ENCODE measurements at places on chromosomes 7 and 10.

- no peak for DNase-seq
These were observed 293.9 kb downstream of the SNX13 start for GRCh38 chr7:17646253-17646956.

GRCh38 chr10:81127931-81128330, 590.2 kb downstream of the SH2D4B start:
- no peak for DNase-seq

DNA sequence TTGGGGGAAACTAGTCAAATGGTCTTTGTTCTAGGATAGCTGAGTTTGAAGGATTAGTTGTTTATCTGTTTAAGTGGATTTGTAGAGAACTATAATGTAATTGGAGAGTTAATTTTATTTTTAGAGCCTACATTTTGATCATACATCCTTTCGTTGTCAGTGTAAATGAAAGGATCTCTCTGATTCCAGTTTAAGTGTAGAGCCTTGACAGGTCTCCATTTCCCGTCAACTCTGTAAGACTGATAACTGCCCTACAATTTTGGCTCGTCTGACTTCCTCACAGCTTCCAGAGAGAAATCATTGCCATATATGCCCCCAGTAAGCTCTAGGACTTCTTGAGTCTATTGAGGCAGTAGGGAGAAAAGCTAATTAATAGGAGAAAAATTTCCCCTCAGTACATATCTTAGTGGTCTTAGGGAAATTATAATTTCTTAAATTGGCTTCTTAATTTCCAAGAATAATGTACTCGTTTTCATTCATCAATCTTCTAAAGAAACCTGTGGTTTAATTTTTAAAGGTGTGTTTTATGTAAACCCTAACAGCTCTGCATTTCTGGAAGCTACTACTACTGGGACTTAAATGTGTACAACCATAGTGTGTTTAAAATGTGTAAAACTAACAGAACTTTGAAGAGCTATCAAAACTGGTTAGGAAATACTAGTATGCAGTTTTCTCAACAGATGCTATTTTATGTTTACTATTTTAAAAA, 3.8 kb downstream of the KMT2E start:
- no peak for DNase-seq

- no peak for DNase-seq
These were observed 74.1 kb upstream of the PTPRZ1 start for GRCh38 chr7:121798896-121799295.

DNA sequence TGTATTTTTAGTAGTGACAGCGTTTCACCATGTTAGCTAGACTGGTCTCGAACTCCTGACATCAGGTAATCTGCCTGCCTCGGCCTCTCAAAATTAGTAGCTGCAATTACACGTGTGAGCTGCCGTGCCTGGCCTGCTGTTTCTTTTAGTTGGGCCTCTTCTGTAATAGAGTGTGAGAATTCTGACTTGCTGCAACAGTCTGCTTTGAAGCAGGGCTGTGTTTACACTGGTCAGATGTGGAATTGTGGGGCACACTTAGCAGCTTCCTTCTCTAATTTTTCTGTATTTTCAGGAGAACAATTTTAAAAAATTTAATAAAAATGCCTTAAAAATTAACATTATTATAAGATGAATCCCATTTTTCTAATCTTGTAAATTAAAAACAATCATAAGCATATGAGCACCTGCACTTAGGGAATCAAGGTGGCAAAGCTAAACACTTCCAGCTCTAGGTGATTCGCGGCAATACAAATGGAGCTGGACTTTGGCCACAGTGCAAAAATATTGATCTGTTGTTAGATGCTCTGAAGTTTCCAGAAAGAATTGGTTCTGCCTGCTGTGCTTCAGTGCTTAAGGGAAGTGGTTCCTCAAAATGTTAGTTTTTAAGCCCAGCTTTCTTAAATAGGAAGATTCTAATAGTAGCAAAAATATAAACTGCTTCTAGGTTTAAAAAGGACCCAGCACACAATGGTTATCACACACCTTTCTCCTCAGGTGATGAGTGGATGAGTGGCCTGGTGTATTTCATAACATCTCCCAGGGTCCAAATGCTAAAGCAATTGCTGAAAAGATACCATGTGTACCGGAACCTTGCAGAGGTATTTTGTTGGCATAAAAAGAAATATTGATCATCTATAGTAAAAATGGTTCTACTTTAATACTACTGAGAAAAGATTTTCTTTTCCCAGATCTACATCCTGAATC, 63.5 kb upstream of the ATRNL1 start:
- DNase-seq: no peak

- no peak for DNase-seq
These were observed 1.1 kb downstream of the ODAD2 start for GRCh38 chr10:27997865-27998177.

GRCh38 chr10:80324086-80324485, 32.5 kb downstream of the DYDC1 start:
- no peak for DNase-seq

DNA sequence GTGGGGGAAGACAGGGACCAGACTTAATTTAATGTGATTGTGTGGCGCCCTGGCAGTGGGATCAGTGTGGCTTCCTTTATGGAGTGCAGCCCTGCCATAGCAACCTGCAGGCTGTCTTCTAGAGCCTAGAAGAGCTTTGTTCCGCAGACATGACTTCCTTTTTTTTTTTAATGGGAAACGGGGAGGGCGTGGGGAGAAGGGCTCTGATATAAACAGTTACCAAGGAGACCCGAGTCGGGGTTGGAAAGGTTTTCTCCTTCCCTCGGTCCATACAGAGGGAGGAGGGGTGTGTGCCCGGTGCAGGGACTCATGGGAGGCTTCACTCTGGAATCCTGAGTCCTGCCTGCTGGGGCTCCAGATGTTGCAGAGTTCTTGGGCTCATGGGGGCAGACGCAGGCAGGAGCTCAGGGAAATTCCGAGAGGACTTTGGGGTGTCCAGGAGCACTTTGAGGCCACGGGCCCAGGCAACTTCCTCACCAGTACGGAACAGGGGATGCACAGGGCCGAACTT, 26.9 kb downstream of the TMEM120A start:
- no peak for DNase-seq

DNA sequence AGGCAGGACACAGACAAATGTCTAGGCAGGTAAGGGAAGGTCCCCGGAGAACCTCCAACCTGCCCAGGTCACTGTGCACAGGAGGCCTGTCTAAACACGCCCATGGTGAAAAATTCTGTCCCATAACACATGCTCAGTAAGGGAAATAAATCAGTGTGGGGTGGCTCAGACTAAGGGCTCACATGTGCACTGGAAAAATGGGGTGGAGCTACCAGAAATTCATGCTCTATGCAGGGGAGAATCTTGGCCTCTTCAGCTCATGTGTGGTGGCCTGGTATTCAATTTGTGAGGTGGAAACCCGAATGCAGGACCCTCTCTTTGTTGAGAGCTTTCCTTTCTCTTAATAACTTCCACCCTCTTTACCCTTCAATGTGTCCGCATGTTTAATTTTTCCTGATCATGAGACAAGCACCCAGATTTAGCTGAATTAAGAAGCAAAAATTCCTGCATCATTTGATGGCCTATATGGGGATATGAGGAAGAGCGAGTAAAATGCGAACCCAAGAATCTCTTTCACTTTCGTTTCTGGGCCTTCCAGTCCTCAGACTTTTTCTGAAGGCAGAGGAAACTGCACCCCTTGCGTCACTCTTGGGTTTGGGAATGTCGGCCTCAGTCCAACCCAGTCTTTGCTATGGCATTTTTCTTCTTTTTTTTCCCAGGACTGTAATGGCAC, 163.2 kb downstream of the DGKB start:
- DNase-seq: no peak

DNA sequence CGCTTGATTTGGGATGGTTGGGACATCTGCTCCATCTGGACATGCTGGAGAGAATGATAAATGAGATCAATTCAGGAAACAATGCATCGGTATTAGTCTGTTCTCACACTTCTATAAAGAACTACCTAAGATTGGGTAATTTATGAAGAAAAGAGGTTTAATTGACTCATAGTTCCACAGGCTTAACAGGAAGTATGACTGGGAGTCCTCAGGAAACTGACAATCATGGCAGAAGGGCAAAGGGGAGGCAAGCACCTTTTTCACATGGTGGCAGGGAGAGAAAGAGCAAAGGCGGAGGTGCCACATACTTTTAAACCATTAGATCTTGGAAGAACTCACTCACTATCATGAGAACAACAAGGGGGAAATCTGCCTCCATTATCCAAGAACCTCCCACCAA, 16.8 kb upstream of the TSPAN12 start:
- DNase-seq: no peak

DNA sequence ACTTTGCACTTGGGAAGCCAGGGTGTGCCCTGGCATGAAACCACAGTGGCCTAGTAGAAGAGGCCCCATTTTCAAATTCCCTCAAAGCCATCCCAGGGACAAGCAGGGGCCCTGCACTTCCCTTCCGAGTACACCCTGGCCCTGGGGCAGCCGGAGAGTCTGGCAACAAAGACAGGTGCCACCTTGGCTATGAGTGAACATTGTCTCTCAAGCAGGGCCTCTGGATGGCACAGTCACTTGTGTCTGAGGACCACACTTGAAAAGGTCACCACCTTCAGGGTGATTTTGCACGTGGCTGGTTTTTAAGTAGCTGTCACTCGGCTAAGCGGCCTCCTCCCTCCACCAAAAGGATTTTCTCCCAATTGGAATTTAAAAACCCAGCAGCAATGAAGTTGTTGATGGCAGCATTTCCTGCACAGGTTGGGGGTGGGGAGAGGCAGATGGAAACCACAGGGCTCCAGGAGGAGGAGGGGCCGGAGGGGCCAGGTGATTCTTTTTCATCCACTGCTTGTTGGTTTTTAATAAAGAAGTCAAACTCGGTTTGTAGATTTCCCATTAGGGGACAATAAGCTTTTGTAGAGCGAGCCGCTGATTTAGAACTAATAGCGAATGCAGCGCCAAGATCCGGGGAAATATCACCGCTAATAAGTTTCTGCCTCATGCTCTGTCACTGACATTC, 33.9 kb downstream of the C10orf105 start:
- no peak for DNase-seq

DNA sequence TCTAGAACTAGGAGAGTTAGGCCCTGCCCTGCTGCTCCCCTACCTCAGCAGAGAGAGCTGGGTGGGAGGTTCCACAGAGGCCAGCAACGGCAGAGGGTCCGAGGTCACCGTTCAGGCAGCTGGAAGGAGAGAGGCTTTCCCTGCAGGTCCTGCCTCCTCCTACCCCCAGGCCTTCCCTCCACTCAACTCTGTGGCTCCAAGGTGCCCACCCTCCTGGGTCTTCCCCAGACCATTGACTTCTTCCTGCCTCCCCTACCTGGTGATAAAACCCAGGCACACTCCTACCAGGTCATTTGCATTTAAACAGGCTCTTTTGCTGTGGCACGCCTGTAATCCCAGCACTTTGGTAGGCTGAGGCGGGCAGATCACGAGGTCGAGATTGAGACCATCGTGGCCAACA, 515.3 kb upstream of the FOXK1 start:
- no peak for DNase-seq

- DNase-seq: no peak
These were observed 279.9 kb upstream of the SEMA3C start for GRCh38 chr7:81198766-81199165.

DNA sequence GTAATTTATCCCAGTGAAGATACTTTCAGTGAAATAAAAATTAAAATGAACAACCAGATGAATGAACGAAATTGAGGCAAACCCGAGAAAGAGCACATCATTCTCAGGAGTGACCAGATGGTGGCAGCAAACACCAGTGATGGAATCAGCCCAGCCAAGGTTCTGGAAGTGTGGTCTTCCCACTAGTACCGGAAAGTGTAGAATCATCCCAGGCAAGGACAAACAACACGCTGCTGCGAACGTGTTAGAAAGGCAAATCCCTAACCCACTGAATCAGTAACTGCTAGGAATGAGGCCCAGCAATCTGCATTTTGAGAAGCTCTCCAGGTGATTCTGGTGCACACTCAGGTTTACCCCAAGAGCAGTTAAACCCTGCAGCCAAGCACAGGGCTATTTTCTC, 15.5 kb upstream of the SLC18A3 start:
- DNase-seq: no peak

GRCh38 chr7:2803755-2804154, 40.4 kb downstream of the GNA12 start:
- no peak for DNase-seq

DNA sequence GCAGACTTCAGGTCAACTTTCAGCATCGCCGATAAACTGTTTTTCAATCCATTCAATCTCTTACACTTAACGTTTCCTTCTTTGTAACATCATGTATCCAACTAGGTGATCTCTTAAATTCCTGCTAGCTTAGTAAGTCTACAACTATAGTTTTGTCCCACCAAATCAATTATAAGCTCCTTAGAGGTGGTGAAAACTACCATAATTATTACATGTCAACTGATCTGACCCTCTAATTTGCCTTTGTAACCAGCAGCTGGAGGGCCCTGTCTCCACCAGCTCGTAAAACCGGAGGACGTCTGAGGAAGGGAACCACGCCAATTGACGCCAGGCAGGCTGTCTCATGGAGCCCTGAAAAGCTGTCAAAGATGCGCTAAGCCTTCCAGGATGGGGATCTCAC, 113.4 kb downstream of the ABCC2 start:
- DNase-seq: no peak

GRCh38 chr7:136509466-136509865, 359.0 kb upstream of the CHRM2 start:
- no peak for DNase-seq

DNA sequence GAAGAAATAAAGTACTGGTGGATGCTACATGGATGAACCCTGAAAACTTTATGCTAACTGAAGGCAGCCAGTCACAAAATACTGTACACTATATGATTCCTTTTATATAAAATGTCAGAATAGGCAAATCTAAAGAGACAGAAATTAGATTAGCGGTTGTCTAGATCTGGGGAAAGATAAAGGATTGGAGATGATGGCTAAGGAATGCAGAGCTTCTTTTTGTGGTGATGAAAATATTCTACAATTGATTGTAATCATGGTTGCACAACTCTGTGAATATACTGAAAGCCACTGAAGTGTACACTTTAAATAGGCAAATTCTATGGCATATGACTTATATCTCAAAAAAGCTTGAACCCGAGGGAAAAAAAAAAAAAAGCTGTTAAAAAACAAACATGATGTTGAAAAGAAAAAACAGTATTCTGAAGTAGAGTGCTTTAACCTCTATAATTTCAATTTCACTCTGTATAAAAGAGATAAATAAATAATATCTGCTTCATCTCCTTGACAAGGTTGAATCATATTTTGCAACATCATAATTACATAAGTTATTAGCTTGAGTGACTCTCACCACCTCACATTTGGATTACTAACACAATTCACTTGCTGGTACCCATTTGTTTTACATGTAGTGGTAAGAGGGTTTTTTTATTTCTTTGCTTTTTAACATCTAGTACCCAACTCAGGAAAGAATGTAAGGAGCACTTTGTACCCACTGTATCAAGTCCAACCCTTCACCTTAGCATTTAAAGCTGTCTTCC, 2.8 kb upstream of the GNAI1 start:
- no peak for DNase-seq

DNA sequence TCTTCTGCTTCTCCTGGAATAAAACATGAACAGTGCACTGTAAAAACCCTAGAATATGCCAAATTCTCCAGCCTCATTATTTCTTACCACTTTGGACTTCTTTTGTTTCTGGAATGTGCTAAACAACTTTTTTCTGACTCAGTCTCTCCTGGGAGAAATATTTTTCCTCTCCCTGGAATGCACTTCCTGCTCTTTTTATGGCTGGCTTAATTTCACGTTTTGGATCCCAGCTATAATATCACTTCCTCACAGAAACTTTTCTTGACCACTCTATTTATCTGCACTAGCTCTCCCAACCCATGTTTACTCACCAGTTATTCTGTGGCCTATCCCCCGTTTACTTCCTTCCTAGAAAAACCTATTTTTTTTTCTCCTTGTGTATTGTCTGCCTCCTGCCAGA, 26.7 kb downstream of the ABCB5 start:
- no peak for DNase-seq

All from CD8-positive, alpha-beta memory T cell (primary cell).